NCI-H510A (cell line): ENCODE measurements at places on chromosomes 12 and 14.

GRCh38 chr12:41293461-41293860 is 105.3 kb downstream of the PDZRN4 start:
- DNase-seq, result no peak

- DNase-seq, result no peak
These were observed 2.1 kb downstream of the HELB start for GRCh38 chr12:66304296-66304900.

GRCh38 chr12:94813314-94813713 is 163.0 kb upstream of the TMCC3 start:
- no peak for DNase-seq

GRCh38 chr14:36099619-36100018 is 76.9 kb downstream of the PTCSC3 start:
- DNase-seq, result no peak

GRCh38 chr14:27916326-27916725 is 850.3 kb upstream of the FOXG1 start:
- DNase-seq, result no peak
